Sigmoid colon (tissue), 7 donors: ENCODE measurements at places on chromosomes 4 and X. TPM values are rescaled to one million over a fixed set of nuclear protein-coding genes. Genes with fewer than 3 reads are reported as not detected.
A peak's percentile ranks its signal among the peaks of the same experiment; 100 is the strongest.

CACNA1F gene
- polyA plus RNA-seq = under 0.01 TPM

IL2 gene
- not detected for polyA plus RNA-seq

GRCh38 chr4:21819086-21819485 is 129.5 kb downstream of the KCNIP4 start:
- H3K27me3 ChIP-seq = no peaks in the 10 kb centered on the region
- no peak overlapping the region for H3K27ac ChIP-seq
- DNase-seq = no peak
- H3K4me1 ChIP-seq = no peaks in the 10 kb centered on the region

DNA sequence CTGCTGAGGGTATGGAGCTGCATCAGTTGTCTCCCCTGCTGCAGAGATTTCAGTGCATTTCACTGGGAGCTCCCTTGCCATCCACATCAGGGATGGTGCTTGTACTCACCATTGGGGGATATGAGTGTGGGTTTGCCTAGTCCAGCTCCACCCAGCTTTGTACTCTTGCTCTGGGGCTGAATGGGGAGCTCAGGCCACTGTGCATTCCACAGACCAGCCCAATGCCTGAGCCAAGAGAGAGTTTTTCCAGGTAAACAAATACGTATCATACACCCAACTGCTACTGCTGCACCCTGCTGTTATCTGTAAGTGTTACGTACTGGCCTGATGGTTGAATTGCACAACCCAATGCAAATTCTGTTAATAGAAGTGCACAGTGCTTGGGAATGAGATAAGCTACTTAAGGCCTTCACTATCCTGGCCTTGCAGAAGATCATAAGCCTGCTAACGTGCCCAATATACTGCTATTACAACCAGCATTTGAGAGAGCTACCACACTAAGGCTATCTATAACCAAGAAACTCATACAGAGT is 205.0 kb upstream of the DMD start:
- H3K4me3 ChIP-seq = no peak overlapping the region
- H3K4me1 ChIP-seq = no peaks in the 10 kb centered on the region
- H3K27me3 ChIP-seq = no peaks in the 10 kb centered on the region
- no peak overlapping the region for H3K27ac ChIP-seq
- H3K36me3 ChIP-seq = no peaks in the 10 kb centered on the region

DNA sequence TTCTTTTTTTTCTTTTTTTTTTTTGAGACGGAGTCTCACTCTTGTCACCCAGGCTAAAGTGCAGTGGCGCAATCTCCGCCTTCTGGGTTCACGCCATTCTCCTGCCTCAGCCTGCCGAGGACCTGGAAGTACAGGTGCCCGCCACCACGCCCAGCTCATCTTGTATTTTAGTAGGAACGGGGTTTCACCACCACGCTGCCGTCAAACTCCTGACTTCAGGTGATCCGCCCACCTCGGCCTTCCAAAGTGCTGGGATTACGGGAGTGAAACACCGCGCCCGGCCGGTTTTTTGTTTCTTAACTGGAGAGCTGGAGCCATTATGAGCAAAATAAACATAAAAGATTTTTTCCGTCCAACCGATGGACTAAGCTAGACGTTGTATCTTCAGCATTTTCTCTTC is 1.9 kb upstream of the WDR17 start:
- H3K27me3 ChIP-seq = no peaks in the 10 kb centered on the region
- H3K36me3 ChIP-seq = no peaks in the 10 kb centered on the region
- no peak overlapping the region for H3K27ac ChIP-seq
- no peak for DNase-seq

- no peak overlapping the region for H3K4me3 ChIP-seq
- no peaks in the 10 kb centered on the region for H3K36me3 ChIP-seq
- H3K27ac ChIP-seq = peak overlapping the region; percentile 58
- peaks cover 15% of the 10 kb centered on the region for H3K4me1 ChIP-seq
- no peaks in the 10 kb centered on the region for H3K27me3 ChIP-seq
These were observed 73.9 kb downstream of the PSAPL1 start for GRCh38 chr4:7360806-7361205.

- peak within 1 kb of the TSS; percentile 90 for H3K27ac ChIP-seq
- H3K4me1 ChIP-seq = no peaks in the 10 kb centered on the region
These were observed at the start of gene WDR1 for GRCh38 chr4:10116569-10117358. Gene WDR1 (minus strand): TSS chr4:10116799. CDS start chr4:10116666, 133 bp downstream.
